ENCODE measurements at places on chromosomes 3 and 15. TPM values are rescaled to one million over a fixed set of nuclear protein-coding genes. Genes with fewer than 3 reads are reported as not detected.

The FBXW12 gene
- not detected for total RNA-seq

The SECISBP2L gene
- 119 TPM for total RNA-seq

The CTXN2 gene
- not detected for total RNA-seq

The THRB gene
- 19.7 TPM for total RNA-seq

DNA sequence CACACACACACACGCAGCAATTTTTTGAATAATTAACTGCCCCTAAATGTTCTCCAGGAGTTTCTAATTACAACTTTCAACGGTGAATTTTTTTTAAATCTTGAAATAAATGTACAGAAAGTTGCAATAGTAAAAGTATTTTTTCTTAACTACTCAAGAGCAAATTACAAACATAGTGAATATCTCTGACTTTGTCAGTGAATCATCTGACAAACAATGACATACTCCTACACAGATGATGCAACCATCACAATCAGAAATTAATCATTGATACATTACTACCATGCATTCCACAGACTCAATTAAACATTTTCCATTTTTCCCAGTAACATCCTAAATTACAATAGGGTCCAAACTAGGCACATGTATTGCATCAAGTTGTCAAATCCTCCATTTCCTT is 597.3 kb downstream of the NAALADL2 start:
- no peak for DNase-seq

DNA sequence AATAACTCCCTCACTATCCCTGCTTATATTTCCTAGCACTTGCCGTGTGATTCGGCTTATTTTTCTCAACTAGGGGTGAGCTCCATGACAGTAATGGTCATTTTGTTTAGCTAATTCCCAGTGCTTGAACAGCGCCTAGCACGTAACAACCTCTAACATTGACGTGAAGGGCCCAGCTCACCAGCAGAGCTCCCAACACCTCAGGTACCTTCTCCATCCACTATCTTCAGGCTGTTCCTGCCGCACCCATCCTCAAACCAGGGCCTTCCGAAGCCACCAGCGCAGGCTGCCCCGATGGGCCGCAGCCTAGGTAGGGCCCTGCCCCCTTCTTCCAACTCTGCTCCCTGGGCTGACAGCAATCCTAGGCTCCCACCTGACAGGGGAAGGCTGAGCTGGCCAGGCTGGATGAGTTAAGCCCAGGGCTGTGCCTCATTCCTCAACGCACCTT is 751 bp upstream of the RPS17 start:
- DNase-seq, result peak; percentile 67

DNA sequence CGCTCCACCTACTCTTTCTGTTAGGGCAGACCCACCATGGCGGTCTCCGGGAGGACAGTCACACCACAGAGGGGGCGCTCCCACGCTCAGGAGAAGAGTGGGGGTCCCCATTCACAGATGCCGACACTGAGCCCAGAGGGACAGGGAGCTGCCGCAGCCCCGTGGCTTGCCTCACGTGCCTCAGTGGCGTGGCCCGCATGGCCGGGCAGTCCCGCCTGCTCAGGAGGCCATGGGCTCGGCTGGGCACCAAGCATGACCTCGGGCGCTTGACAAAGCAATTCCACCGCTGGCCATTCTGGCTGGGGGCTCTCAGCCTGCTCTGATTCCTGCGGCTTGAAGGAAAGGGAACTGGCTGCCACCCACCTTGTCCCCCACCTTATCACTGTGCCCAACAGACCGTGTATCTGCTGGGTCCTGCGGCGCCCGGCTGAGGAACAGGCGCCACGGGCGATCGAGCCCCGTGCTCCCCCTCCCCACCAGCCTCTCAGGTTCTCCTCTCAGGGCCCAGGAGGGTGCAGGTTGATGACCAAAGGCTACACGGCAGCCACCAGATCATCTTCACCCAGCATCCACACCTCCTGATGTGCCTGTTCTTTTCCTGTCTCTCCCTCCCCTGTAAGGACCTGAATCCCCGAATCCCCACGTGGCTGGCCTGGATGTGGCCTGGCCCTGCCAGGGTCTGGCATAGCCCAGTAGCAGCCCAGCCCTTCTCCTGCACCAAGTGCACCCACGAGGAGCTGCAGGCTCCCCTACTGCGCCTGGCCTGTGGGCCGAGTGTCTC is 20.7 kb downstream of the CYFIP1 start:
- DNase-seq, result no peak

DNA sequence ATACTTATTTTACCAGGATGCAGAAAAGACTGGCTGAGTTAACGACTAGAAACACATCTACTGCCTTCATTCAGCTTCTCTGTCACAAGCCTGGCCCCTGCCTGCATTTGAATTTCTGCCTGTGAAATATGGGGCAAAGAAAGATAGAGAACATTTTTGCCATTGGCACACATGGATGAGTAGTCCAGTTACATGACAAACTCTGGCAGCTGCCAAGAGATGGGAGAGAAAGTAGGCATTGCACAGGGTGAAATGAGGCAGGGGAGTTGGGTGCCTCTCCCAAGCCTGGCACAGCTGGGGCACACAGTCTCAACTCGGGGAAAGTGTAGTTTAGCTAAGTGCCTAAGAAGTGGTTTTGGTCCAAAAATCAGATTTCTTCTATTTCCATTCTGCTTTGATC is 24.0 kb downstream of the ANXA2 start:
- DNase-seq, result no peak

GRCh38 chr3:104588442-104588841 is 778.3 kb upstream of the ALCAM start:
- no peak for DNase-seq

DNA sequence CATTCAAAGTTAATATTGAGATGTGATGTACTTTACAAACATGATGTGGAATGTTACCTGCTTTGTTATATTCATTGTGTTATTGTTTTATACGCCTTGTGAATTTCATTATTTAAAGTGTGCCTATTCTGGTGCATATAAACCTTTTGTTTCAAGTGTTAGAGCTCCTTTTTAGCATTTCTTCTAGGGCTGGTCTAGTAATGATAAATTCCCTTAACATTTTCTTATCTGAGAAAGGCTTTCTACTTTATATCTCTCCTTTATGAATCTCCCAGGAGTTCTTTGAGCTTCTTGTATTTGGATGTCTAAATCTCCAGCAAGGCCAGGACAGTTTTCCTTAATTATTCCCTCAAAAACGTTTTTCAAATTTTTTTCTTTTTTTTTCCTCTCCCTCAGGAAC is 1005.6 kb downstream of the IGSF11 start:
- DNase-seq, result no peak

DNA sequence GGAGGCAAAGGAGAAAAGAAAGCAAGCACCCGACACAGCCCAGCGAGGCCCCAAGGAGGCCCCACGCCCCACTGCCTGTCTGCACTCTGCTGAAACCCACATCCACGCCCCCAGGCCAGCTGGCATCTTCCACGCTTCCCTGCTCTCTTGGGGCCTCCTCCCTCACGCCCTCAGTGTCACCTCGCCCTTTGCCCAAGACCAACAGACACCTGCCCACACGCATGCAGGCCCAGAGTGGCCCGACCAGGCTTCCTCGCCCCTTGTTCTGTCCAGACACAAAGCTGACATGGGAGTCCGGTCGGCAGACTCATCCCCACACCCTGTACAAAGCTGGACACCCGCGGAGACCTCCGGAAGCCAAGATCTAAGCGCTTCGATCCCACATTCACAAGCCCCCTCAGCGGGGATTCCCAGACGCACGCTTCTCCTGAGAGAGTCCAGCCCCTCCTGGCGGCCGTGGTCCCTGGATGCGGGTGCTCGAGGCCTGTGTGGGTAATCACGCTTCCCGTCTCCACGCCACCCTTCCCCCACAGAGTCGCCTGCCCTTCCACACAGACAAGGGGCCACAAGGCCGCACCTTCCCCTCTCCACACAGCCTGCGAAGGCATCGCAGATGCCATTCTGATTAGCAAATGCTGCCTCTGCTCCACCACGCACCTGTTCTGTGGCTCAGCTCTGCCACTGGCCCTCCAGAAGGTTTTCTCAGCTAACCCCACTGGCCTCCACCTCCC is 176.6 kb downstream of the XXYLT1 start:
- DNase-seq, result peak; percentile 61

DNA sequence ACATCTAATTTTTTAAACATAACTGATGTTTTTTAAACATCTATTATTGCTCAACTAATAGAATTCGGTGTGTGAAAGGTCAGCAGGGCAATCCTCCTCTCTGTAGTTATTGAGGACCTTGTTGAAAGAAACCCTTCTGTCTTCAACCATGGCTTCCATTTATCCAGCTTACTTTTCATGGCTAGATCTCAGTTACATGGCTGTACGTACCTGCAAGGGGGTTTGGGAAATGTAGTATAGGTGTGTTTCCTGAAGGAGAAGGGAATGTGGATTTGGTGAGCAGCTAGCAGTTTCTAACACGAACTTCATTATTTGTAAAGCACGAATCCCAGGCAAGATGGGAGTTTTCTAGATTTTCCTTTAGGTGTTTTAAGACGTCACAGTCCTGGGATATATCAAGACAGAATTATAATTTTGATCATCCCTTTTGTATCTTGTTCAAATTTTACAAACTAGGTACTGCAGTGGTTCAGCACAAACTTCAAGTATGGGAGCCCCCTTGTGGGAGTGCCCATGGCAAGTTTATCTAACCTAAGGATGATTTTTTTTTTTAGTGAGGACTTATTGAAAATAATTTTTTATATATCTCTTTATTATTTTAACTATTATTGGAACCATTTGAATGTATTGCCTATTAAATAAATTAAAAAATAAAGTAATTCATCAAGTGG is 41.6 kb downstream of the FBXL2 start:
- DNase-seq, result no peak

- no peak for DNase-seq
Observed at GRCh38 chr3:39088889-39089288, 18.5 kb downstream of the GORASP1 start.

- no peak for DNase-seq
Observed at GRCh38 chr3:107297597-107297996, 79.6 kb upstream of the CCDC54 start.

GRCh38 chr3:9600597-9600996 is 47.0 kb upstream of the LHFPL4 start:
- peak; percentile 83 for DNase-seq

- no peak for DNase-seq
Observed at GRCh38 chr15:99477791-99478471, 87.9 kb upstream of the MEF2A start.

DNA sequence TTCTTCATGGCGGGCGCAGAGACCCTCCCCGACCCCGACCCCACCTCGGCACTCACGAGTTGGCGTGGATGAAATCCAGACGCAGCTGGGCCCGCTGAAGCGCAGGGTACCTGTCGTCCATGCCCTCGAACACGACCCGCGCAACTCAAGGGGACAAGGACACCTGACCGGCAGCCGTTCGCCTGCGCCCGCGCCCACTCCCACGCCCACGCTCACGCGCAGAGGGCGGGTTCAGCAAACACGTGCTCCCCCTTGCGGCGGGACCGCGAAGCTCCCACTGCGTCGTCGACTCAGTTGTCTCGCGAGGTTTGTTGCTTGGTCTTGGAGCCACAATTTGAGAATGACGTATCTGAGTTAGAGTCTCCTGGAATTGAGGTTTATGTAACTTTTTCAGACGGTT is at the start of gene MORC1:
Gene MORC1 (minus strand): TSS at position 196 of the 400 bp plus-strand sequence. CDS start 75 bp downstream, at position 121.
- no peak for DNase-seq

- DNase-seq, result no peak
Observed at GRCh38 chr15:40875991-40876730, 2.1 kb upstream of the RHOV start.

DNA sequence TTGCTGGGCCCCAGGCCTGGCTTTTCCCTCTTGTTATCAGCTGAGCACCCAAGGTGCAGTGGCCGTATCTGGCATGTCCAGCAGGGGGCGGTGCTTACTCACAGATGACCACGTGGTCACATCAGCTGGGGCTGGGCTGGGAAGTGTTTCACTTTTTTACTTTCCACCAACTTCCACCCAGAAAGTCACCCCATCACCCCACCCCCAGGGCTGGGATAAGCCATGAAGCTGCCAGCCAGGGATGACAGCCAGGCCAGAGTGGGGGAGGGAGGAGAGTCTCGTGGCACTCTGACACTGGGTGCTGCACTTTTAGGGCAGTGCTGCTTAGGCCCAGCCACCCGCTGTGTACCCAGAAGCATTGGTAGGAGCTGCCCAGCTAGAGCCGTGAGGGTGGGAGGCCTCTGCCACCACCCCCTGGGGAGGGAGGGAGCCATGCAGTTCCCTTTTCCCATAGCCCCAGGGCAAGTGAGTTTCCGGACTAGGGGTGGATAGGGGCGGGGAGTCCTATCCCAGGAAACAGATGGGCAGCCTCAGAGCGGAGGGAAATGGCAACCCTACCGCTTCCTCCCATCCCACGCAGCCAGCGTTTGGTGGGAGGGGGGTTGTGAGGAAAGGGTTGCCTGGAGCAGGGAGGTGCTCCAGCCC is 6.1 kb downstream of the PPCDC start:
- DNase-seq, result peak; percentile 94

GRCh38 chr15:32899126-32899596 is 181.4 kb downstream of the GREM1 start:
- DNase-seq, result no peak

Data from upper lobe of right lung (tissue), 1 donor.